DMS53 (cell line): ENCODE measurements at places on chromosomes 16 and 17.
A peak's percentile ranks its signal among the peaks of the same experiment; 100 is the strongest.

- DNase-seq: peak; percentile 33
Observed at GRCh38 chr17:64063766-64064224, 43.4 kb upstream of the ICAM2 start.

- DNase-seq: no peak
Observed at GRCh38 chr16:2308089-2308962, 32.2 kb downstream of the ABCA3 start.

DNA sequence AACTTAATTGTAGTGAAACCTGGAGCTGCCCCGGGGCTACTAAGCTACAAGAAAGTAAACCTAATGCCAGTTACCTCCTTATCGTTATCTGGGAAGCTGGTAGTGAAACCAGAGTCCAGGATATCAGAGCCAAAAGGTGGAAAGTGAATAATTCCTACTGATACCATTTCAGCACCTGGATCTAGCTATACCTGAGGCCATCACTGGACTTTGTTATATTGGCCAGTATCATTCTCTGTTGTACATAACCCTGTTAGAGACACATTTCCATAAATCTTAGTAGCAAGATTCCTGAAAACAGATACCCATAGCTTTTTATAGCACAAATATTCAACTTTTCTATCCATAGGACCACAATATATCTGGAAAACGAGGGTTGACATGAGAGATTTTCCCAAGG, 538.0 kb downstream of the GRIN2A start:
- DNase-seq: no peak

GRCh38 chr17:58336456-58337209, 8.0 kb upstream of the TSPOAP1 start:
- no peak for DNase-seq

GRCh38 chr16:66408163-66409048, 18.7 kb upstream of the BEAN1 start:
- DNase-seq: peak; percentile 80

GRCh38 chr17:69760562-69760961, 314.5 kb upstream of the KCNJ16 start:
- no peak for DNase-seq

DNA sequence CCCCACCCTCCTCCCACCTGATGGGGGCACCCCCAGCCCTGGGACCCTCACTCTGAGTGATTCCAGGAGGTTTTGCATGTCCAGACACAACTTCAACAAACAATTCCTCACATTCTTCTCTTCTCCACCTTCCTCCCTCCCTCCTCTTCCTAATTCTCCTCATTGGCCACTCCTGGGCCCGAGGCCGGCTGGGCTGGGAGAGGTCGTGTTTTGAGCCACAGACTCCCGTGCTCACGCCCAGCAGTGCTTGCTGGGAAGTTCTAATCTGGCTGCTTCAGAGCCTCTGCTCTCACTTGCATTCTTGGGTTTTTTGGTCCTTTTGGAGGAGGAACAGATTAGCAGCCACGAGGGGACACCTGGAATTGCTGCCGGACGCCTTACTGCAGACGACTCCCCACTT, 157.0 kb downstream of the NTN1 start:
- DNase-seq: no peak

GRCh38 chr16:9256196-9256595, 164.8 kb downstream of the HAPSTR1 start:
- peak; percentile 57 for DNase-seq

DNA sequence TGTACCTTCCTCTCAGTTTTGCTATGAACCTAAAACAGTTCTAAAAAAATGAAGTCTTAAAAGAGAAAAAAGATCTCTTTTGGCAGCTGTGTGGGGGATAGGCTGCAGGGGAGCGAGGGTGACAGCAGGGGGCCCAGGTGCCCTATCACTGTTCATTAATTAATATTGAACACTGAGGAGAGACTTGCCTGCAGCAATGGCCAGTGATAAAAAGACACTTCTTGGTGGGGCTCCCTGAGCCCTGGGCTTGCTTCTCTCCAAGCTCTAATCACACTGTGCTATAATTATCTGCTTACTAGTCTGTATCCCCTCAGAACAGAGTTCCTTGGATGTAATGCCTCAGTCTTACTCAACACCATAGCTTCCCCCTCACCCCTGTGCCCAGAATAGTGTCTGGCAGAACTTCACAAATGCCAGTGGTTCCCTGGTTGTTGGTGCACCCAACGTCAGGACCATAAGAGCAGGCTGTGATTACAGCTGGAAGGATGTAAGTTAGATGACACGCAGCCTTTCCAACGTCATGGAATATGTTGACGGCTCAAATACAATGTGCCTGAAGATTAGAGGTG, 52.0 kb upstream of the IRX6 start:
- no peak for DNase-seq

DNA sequence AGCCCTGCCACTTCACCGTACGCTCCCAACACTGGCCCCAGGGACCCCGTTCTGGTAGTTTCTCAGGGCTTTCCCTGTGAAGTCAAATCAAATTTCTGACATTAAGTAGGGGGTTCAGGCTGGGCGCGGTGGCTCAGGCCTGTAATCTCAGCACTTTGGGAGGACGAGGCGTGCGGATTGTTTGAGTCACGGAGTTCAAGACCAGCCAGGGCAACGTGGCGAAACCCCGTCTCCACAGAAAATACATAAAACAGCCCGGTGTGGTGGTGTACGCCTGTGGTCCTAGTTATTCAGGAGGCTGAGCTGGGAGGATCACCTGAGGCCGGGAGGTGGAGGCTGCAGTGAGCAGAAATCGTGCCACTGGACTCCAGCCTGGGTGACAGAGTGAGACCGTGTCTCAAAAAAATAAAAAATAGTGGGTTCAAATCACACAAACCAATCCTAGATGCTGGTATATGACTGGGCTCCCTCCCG, 632 bp downstream of the CYBC1 start:
- no peak for DNase-seq

- no peak for DNase-seq
Observed at GRCh38 chr16:56305956-56306565, 114.8 kb downstream of the GNAO1 start.

GRCh38 chr17:40242774-40243173, 23.7 kb downstream of the WIPF2 start:
- DNase-seq: no peak

DNA sequence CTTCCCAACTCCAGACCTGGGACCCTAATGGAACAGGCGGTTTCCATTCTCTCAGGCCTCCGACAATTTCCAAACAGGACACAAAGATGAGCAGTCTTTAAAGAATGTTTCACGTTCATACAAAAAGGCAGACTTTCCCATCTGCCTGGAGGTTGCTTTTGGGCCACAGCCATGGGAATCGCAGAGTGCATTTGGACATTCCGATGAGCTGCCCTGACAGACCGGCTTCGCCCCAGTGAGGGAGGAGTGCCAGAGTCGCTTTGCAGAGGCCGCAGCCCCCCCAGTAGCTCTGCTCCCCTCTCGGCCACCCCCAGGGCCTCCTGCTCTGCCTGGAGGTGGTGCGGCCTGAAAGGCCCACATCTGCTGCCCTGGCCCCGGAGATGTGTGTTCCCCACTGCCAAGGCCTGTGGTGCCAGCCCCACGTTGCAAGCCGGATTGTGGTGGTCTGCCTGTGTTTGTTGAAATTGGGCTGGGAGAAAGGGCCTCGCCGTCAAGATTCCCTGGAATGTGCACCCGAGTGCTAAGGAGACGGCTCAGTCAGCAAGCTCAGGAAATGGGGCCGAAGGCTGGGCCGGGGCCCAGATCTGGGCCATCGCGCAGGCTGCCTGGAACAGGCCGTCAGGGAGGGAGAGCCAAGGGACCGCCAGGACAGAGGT, 89.8 kb downstream of the C16orf95 start:
- no peak for DNase-seq

GRCh38 chr16:75648265-75649076, 898 bp downstream of the TERF2IP start:
- DNase-seq: peak; percentile 78

- DNase-seq: no peak
Observed at GRCh38 chr16:27235938-27236245, 32.6 kb downstream of the KDM8 start.

DNA sequence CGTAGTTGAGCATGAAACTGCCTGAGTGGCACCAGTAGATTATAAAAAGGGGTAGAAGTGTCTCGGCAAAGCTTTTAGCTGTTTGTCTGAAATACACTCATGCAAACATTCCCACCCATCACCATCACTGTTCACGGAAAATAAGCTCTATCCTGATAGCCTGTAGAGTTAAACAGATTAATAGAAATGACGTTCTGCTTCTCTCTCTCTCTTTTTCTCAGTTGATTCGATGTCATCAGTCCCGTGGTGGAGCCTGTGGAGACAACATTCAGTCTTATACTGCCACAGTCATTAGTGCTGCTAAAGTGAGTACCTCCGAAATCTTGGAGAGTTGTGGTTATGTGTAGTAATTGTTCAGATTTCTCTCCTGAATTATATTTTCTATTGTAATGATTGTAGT, 224.7 kb downstream of the BCAS3 start:
- no peak for DNase-seq

GRCh38 chr17:55154101-55154500, 110.7 kb upstream of the HLF start:
- peak; percentile 20 for DNase-seq

DNA sequence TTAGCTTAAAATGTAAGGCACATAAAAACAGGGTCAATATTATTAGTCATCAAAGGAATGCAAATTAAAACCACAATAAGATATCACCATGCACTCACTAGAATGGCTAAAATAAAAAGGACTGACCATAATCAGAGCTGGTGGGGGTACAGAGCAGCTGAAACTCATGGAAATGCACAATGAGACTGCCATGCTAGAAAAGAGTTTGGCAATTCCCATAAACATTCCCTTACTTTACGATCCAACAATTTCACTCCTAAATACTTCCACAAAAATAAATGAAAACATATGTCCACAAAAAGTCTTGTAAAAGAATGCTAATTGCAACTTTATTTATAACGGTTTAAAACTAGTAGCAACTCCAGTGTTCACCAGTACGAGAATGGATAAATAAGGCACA, 36.1 kb upstream of the ERCC4 start:
- DNase-seq: no peak

GRCh38 chr17:48051706-48052486, 3.7 kb downstream of the NFE2L1 start:
- DNase-seq: no peak

DNA sequence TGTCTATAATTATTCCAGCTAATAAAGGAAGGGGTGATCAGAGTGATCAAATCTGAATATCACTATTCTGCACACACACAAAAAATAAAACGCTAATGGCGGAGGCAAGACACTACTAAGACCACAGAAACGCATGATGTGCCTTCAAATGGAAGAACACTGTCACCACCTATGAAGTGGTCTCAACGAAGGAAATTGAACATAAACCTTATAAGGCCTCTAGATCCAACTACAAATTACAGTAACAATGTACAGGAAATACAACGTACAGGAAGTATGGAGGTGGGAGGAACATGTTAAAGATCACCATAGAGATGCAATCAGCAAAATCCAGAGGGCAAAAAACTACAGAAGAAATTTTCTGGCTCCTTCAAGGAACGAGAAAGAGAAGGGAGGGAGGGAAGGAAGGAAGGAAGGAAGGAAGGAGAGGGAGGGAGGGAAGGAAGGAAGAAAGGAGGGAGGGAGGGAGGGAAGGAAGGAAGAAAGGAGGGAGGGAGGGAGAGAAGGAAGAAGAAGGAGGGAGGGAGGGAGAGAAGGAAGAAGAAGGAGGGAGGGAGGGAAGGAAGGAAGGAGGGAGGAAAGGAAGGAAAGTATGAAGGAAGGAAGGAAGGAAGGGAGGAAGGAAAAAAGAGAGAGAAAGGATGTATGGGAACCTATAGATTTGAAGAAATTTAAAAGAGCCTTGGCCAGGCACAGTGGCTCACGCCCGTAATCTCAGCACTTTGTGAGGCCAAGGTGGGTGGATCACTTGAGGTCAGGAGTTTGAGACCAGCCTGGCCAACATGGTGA, 3.1 kb upstream of the SGCA start:
- no peak for DNase-seq

GRCh38 chr17:7017827-7018200, 5.0 kb upstream of the BCL6B start:
- DNase-seq: no peak

DNA sequence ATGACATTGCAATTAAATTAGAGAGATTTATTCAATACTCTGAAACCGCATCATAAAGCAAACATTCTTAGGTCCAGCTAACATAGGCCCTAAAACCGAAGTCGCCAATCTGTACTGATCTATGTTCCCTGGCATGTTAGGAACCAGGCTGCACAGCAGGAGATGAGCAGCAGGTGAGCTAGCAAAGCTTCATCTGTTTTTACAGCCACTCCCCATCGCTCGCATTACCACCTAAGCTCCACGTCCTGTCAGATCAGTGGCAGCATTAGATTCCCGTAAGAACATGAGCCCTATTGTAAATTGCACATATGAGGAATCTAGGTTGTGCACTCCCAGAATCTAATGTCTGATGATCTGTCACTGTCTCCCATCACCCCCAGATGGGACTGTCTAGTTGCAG, 91.5 kb downstream of the PARN start:
- no peak for DNase-seq

DNA sequence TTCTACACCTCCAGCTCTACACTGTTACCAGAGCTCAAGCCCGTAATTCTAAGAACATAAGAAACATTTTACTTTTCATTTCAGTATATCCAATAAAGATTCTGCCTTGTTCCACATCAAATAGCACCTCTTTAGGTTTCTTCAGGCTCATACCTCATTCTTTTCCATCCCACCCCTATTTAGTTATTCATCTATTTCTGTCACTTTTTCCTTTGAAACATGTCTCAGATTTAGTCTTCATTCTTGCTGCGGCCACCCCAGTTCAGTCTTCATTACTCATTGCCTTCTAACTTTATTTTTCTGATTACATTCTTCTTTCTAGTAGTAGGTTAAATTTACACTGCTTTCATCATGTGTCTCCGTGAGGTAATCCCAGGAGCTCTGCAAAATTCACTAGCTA, 33.5 kb downstream of the PPM1E start:
- DNase-seq: no peak

GRCh38 chr17:78746263-78746948, 35.7 kb downstream of the CYTH1 start:
- no peak for DNase-seq

- no peak for DNase-seq
Observed at GRCh38 chr17:32610943-32611342, 124.2 kb downstream of the CDK5R1 start.

DNA sequence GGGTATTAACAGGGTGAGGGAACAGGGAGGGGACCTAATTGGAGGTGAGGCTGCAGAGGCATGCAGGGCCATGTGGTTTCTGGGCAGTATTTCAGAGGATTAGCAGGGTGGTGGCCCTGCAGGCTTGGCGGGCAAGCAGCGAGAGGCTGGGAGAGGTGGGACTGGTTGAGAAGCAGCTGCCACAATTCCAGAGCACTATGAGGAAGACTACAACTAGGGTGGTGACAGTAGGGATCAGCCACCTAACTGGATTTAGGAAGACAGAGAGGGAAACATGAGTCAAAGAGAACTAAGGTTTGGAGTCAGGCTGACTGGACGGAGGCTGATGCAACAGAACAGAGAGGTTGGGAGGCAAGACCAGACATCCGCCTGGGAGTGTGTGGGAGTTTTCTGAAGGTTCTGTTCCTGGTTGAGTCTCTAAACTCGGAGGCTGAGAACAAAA, 12.3 kb downstream of the ALOXE3 start:
- DNase-seq: no peak
